MV-4-11 (cell line): ENCODE measurements at places on chromosomes 11 and 22.

DNA sequence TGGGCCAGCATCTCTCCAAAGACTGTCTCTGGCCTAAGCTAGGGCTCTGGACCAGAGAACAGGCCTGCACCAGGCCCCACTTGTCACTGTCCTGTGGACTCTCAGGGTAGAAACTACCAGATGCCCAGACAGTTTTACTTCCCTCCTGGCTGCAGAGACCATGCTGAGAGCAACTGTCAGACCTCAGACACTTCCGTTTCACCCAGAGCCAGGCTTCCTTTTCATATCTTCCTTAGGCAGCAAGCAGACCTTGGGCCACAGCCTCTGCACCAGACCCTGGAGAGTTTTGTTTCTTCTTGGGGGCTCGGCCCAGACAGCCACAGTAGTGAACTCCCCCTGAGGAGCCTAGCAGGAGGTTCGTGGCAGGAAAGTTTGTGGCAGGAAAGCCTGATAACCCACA lies 12.1 kb upstream of the FCHSD2 start:
- DNase-seq, result peak; percentile 100

GRCh38 chr11:121721961-121722360 lies 269.2 kb upstream of the SORL1-AS1 start:
- DNase-seq, result no peak

GRCh38 chr11:132472411-132473172 lies 1059.7 kb downstream of the OPCML start:
- no peak for DNase-seq

DNA sequence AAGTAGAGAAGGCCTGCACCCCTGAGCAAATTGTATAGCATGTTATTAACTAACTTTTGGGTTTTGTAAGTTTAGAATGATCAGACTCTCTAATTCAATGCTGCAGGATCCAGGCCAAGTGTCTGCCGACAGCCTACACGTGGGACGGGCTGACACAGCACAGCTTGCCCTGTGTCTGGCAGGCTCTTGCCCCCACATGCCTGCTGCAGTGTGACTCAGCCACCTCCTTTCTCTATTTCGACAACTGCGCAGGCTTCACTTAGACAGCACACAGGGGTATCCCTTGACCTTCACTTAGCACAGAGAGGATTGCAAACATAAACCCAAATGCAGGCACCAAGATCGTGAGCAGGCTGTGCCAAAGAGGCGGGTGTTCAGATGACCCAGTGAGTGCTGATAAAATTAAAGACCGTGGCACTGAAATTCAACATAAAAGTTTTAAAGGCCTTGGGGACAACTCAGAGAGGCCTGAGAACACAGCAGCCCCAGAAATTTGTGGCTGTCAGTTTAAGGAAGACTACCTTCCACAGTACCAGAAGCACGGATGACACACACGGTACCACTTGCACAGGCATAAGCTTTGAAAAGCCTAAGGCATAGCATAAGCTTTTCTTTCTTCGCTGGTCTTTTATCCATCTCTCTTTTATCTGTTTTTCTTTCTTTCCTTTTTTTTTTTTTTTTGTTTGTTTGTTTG lies 37.8 kb downstream of the SCN3B start:
- DNase-seq, result no peak

DNA sequence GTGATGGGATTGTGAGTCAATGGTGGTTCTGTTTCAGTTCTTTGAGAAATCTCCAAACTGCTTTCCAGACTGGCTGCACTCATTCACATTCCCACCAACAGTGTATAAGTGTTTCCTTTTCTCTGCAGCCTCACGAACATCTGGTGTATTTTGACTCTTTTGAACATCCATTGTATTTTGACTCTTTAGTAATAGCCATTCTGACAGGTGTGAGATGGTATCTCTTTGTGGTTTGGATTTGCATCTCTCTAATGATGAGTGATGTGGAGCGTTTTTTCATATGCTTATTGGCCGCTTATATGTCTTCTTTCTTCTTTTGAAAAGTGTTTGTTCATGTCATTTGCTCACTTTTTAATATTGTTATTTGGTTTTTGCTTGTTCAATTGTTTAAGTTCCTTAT lies 19.4 kb downstream of the NELL1 start:
- no peak for DNase-seq

- no peak for DNase-seq
These were observed 683.1 kb upstream of the ARHGAP42 start for GRCh38 chr11:100003985-100004384.

- peak; percentile 68 for DNase-seq
These were observed 108.0 kb downstream of the SLC1A2 start for GRCh38 chr11:35311331-35311730.

DNA sequence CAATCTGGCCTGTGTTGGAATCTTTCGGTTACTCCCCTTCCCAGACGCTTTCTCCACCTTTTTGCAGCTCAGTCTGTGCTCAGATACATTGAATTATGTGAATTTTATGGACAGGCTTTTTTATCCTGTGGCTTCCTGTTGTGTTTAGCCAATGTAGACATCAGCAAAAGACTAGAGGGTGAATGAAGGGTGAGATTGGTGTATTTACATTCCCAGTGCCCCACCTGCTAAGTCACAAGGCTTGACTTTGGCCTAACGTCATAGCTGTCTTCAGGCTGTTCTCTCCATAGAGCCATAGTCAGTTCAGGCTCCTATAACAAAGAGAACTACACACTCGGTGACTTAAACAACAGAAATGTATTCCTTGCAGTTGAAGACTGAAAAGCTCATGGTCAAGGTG lies 97.5 kb upstream of the FSHB start:
- no peak for DNase-seq

- DNase-seq, result peak; percentile 44
These were observed 93.9 kb downstream of the TECTA start for GRCh38 chr11:121194731-121195596.
